ENCODE measurements at places on chromosomes 12 and 14. TPM values are rescaled to one million over a fixed set of nuclear protein-coding genes. Genes with fewer than 3 reads are reported as not detected.

DNA sequence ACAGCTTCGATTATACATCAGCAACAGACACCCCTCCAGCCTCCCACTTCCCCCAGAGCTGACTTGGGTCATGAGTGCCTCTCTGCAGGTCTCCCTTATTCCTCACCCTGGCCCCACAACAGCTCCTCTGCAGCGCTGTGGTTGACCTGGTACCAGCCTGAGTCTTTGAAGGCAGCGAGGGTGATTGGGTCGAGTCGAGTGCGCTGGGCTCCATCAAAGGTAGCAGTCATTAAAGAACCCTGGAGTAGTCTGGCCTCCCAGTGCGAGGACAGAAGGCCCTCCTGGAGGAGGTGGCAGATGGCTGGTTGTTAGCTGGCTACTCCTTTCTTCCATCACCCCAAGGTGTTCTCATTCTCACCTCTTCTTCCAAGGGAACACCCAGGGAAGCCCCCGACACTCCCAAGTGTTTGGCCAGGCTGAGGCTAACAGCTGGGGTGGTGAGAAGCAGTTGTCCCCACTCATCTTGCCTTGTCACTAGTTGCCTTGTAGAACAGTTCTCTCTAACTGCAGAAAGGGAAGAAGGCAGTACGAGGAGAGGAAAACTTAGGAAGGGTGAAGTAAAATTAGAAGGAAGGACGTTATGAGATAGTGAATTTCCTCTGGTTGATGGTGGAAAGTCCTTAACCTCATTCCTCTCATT, 2.7 kb downstream of the CIROP start:
- DNase-seq: no peak

DNA sequence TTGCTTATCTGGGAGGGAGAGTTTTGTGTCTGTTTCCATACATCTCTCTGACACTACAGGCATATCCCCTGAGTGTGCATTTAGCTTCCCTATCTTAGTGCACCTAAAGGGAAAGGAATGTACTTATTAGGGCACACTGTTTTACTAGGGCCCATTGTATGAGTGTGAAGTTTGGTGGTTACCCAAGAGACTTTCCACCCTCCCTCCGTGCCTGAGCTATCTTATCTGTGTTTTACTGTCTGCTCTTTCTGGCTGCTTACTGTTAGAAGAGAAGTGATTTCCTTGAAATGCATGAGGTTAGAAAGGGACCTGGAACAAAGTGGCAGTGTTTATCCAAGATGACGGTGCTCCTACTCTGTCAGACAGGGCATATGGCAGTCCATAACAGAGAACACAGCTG, 8.5 kb upstream of the SVOP start:
- no peak for DNase-seq

DNA sequence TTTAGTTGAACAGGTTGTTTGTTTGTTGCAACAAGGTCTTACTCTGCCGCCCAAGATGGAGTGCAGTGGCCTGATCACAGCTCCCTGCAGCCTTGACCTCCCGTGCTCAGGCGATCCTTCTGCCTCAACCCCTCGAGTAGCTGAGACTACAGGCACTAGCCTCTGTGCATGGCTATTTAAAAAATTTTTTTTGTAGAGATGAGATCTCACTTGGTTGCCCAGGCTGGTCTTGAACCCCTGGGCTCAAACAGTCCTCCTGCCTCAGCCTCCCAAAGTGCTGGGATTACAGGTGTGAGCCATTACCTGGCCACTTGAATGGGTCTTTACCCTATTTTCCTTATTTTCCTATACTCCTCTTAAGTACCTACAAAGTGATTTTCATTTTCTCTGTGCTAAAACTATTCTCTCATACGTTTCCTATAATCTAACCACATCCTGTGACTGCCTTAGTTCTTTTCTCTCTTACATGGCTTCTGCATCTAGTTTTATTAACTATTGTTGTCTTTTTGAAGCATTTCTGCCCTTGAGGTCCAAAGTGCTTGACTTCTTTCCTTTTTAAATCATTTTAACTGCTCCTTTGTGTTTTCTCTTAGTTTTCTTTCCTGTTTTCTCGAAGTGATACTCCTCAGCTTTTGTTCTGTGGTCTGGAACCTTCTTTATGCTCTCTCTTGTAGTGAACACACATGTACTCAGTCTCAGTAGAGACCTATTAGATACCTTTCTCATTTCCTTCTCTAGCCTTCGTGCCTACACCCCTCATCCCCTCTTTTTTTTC, 14.1 kb downstream of the GPX2 start:
- no peak for DNase-seq

DNA sequence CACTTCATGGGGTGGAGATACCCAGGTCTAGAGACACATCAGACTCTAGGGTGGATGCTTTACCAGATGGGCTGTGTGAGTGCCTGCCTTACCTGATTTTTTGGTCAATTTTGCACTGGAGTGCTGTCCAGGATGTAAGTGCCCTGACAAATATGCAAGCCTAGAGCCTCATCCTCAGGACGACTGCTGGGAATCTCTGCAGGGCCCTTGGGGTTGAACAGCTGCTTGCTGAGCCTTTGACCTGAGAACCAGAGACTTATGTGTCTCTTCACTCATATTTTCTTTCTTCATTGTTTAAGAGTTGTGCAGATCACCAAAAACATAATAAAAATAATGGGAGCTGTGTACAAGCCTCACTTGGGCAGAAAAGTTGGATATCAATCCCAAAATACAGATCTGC, 551.5 kb upstream of the ATP2B1 start:
- no peak for DNase-seq

- DNase-seq: no peak
Observed at GRCh38 chr12:33192226-33192625, 247.4 kb downstream of the SYT10 start.

DNA sequence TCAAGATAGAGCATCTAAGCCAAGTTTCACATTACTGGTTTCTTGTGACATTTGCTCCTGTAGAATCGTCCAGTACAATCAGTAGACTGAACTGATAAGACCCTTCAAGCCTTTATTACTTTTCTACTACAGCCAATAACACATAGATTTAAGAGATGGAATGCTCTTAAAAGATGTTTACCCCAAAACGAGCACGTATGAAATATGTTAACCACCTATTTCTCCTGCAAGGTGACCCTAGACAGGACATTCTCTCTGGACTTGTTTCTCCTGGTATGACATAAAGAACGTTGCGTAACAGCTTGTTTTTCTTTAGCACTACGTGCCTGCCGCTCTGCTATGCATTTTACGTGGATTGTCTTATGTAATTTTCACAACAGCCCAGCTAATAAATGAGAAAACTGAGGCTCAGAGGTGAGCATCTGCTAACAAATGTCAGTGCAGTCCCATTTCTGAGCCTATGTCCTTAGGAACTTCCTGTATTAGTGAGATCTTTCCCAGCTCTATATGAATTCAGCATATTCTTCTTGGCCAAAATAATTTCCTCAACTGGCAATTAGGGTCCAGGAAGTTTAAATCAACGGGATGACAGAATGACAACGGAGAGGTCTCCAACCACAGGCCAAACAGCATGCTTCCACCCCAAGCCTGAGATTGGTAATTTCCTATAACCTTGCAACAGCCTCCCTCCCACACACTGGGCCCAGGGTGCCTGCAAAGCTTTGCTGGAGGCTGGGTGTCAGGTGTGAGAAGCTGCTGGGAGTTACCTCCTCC, 3.7 kb downstream of the NFKBIA start:
- DNase-seq: no peak

DNA sequence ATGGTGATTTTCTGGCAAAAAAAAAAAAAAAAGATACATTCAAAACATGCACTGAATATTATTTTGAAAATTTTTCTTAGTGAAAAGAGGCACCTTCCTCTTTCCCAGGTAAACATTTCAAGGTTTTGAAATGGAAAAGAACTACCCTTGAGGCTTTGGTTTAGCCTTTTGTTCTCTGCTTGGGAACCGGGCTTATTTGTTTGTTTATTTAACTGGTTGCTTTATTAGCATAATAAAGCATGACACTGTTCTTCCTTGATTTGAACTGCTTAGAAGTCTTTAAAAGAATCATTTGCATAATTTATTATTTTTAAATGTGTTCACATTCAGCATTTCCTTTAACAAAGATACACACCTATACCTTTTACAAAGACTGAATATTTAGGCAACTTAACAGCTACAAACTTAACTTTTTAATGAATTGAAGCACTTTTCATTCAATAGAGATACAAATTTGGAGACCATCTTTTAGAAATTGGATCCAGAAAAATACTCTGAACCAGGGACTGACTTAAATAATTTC, 174.5 kb downstream of the FBXL14 start:
- DNase-seq: no peak

- DNase-seq: no peak
Observed at GRCh38 chr14:62329427-62329826, 567.2 kb downstream of the SNAPC1 start.

- no peak for DNase-seq
Observed at GRCh38 chr12:49693931-49694444, 13.2 kb downstream of the FMNL3 start.

GRCh38 chr14:24335461-24336171, 745 bp upstream of the ADCY4 start:
- no peak for DNase-seq

GRCh38 chr12:112367965-112368364, 14.3 kb downstream of the HECTD4 start:
- DNase-seq: no peak

DNA sequence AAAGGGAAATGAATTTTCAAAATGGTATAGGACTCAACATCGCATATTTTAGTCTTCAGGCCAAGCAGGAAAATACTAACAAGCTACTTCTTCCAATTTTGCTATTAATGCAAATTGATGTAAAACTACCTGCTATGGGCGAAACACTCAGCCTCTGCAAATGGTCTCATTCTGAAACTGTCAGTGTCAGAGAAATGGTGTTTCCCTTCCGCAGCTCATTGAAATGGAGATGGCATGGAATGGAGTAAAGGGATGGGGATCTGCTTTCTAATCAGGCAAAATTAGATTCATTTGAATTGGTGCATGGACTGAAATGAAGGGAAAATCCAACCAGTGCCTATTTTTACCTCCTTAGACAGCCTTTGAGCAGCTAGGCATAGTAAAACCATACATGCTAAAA, 80.4 kb upstream of the EEA1 start:
- no peak for DNase-seq

GRCh38 chr12:99201906-99202645, 445.5 kb upstream of the GARIN6 start:
- no peak for DNase-seq

GRCh38 chr12:128802756-128803155, 21.0 kb downstream of the SLC15A4 start:
- DNase-seq: no peak

GRCh38 chr14:50257732-50258131, 26.4 kb upstream of the SOS2 start:
- no peak for DNase-seq

GRCh38 chr14:76772300-76773187, 11.3 kb downstream of the VASH1 start:
- DNase-seq: no peak

DNA sequence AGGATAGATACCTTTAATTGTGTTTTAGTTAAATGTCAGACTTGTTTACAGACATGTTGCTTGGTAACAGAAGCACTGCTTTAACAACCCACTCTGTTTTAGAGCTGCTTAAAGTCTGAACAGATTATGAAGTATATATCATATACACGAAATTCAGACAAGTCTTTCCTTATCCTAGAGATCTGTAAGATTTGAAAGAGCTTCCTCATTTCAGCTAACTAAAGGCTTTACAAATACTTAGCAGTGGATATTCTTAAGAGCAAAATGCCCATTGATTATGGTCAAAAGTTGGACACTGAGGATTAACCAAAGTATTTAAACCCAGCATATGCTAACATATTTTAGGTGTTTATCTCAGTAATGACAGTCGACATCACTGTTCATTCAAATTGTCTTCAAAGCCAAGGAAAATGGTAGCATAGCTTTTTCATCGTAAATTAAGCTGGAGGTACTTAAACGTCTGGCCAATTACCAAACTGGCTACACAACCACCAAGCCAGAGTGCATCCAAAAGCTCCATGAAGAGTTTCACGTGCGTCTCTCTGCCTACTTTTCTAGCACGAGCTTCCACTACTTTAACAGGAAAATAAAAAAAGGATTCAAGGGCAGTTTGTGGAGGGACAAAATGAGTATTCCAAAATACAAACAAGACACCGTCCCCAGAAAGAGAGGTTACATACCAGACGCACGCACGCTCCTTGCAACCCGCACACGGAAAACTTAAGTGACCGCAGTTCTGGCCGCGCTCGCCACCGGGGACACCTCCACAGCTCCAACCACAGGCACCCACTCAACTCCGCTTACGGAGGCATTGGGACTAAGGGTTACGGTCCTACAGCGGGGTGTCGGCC, 565 bp downstream of the CEP83 start:
- no peak for DNase-seq

- no peak for DNase-seq
Observed at GRCh38 chr12:78866518-78866917, 1.9 kb downstream of the SYT1 start.

DNA sequence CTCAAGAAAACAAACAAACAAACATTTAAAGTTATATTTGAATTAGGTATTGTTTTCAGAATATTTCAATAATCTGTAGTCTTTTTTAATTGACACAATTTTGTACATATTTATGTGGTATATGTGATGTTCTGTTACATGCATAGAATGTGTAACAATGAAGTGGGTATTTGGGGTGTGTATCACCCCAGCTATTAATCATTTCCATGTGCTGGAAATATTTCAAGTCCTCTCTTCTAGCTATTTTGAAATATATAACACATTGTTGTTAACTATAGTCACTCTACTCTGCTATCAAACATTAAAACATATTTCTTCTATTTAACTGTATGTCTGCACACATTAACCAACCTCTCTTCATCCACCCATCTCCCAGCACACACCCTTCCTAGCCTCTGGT, 32.0 kb upstream of the SIX1 start:
- DNase-seq: no peak

DNA sequence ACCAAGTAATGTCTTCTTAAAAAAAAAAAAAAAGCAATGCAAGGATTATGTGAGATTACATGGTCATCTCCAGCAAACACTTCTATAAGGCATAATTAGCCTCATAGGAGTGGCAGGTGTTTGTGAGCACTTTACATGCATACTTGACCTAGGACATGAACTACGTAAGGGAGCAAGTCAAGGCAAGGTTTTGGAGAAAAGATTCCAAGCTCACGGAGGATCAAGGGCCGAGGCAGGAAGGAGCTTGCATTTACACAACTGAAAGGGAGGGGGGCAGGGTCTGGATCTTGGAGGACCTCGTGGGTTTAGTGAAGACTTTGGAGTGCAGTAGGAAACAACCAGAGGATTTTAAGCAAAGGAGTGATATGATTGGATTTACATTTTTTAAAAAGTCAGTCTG, 112.5 kb downstream of the CCER1 start:
- no peak for DNase-seq

GRCh38 chr14:74655599-74656395, 43.8 kb upstream of the LTBP2 start:
- DNase-seq: no peak

DNA sequence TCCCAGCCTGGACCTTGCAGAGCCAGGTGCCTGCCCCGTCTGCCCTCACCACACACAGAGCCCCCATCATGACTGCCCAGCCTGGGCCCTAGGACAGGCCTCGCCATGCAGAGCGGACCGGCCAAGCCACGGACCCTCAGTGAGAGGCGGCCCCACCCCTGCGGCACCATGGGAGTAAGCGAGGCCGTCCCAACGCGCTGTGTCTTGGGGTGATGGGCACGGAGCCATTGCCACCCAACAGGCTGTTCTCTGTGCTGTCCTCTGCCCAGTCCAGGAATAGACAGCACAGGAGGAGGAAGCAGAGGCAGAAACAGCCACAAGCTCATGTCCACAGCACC, 39.2 kb downstream of the GALNT9 start:
- DNase-seq: no peak

The TAS2R8 gene
- total RNA-seq: not detected

The MYF5 gene
- total RNA-seq: not detected

The SDR9C7 gene
- not detected for total RNA-seq

The GDF3 gene
- not detected for total RNA-seq

The AKAP5 gene
- 0.57 TPM for total RNA-seq

The PPM1H gene
- total RNA-seq: 2.6 TPM

The OTOGL gene
- total RNA-seq: 0.28 TPM

The GPX2 gene
- 115 TPM for total RNA-seq

The OR6S1 gene
- not detected for total RNA-seq
